Left cardiac atrium (tissue), 4 donors: ENCODE measurements at places on chromosomes 4 and X. TPM values are rescaled to one million over a fixed set of nuclear protein-coding genes. Genes with fewer than 3 reads are reported as not detected.

The CCSER1 gene
- total RNA-seq, result 9.6 TPM

The RAB33A gene
- 3.8 TPM for total RNA-seq

The CXCL1 gene
- total RNA-seq, result 9.0 TPM

The IGFBP7 gene
- total RNA-seq, result 792 TPM

The CYBB gene
- 75.1 TPM for total RNA-seq

- DNase-seq, result no peak
Observed at GRCh38 chrX:72396117-72396516, 90.4 kb upstream of the CITED1 start.

DNA sequence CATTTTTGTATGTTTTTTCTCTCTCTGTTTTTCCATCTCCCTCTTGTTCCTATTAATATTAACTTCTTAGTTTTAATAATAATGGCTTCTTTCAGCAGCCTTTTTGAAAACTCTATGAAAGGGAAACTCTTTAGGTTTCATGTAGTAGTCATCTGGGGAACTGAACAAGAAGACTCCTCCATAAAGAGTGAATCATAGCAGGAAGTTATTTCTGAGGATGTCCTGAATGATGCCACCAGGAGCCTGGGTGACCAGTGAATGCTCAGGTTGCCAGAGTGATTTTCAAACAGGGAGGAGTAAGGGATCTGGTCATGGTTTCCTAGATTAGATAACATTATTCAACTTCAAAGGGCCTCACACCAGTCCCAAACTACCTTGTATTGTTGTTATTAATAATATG, 212.8 kb upstream of the PDE5A start:
- no peak for DNase-seq

GRCh38 chr4:7434766-7435150, at the start of gene PSAPL1:
Gene PSAPL1, minus strand, starts transcription at chr4:7434930. Its CDS starts 51 bp downstream, at chr4:7434879.
- DNase-seq, result peak; percentile 51

- no peak for DNase-seq
Observed at GRCh38 chr4:87805971-87806370, 6.6 kb downstream of the IBSP start.

GRCh38 chr4:152698089-152698499, 18.3 kb upstream of the TMEM154 start:
- no peak for DNase-seq

- DNase-seq, result peak; percentile 90
Observed at GRCh38 chrX:47556045-47556623, 4.9 kb upstream of the ARAF start.

GRCh38 chrX:115642895-115643530, 82.0 kb downstream of the PLS3 start:
- DNase-seq, result no peak

GRCh38 chr4:184415071-184415470, 59.3 kb downstream of the IRF2 start:
- DNase-seq, result no peak

- no peak for DNase-seq
Observed at GRCh38 chrX:68988865-68989264, 160.0 kb downstream of the EFNB1 start.

DNA sequence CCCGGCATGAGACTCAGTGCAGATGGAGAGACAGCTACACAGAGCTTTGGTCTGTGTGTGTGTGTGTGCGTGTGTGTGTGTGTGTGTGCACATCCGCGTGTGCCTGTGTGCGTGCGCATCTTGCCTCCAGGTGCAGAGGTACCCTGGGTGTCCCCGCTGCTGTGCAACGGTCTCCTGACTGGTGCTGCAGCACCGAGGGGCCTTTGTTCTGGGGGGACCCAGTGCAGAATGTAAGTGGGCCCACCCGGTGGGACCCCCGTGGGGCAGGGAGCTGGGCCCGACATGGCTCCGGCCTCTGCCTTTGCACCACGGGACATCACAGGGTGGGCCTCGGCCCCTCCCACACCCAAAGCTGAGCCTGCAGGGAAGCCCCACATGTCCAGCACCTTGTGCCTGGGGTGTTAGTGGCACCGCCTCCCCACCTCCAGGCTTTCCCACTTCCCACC, 14.3 kb downstream of the FGFR3 start:
- no peak for DNase-seq

DNA sequence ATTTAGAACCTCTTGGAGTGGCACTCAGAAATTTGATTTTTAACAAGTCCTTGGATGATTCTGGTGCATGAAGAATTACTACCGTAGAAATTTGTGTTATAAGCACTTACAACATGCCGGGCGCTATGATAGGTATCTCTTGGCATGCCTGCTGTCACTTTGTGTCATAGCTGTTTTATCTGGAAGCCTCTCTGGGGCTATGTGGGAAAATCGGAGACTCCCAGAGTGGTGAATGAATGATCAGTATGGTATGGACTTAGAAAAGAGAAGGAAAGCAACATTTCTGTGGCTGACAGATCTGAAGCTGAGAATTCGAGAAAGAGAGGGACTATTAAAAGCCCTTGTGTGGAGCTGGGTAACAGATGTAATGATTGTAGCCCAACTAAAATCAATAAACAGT, 177.4 kb upstream of the MAMLD1 start:
- DNase-seq, result no peak

- DNase-seq, result no peak
Observed at GRCh38 chrX:19862634-19863211, 24.7 kb downstream of the SH3KBP1 start.

DNA sequence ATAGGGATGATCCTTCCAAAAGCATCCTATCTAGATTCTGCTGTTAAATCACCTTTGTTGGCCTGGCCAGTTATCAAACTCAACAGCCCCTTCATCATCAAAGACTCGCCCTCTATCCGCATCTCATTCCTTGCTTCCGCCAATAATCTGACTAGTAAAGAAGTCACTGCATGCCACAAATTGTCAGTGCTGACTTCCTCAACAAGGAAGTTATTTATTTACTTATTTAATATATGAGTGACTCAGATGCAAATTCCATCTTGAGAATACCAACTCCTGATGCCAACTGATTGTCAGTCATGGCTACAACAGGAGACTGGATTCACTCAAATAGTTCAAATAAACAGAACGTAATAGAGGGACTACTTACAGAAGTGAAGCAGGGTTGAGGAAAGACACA, 283.8 kb downstream of the TRIML1 start:
- DNase-seq, result no peak
